ENCODE measurements at places on chromosomes 1 and 21. TPM values are rescaled to one million over a fixed set of nuclear protein-coding genes. Genes with fewer than 3 reads are reported as not detected.

DNA sequence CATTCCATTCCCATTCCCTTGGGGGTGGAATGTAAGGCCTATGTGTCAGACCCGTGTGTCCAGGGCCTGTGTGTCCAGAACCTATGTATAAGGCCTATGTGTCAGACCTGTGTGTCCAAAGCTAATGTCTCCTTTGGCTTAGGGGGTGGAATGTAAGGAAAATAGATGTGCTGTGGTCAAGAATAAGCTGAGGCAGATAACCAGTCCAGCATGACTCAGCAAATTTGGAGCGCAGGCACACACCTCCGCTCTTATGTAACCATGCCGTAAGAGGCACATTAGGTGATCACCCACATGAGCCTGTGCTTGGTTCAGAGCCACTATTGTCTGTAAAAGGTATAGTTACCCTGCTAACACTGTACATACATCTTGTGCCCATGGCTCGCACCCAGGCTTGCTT, 150.8 kb upstream of the SGIP1 start:
- no peak for DNase-seq

DNA sequence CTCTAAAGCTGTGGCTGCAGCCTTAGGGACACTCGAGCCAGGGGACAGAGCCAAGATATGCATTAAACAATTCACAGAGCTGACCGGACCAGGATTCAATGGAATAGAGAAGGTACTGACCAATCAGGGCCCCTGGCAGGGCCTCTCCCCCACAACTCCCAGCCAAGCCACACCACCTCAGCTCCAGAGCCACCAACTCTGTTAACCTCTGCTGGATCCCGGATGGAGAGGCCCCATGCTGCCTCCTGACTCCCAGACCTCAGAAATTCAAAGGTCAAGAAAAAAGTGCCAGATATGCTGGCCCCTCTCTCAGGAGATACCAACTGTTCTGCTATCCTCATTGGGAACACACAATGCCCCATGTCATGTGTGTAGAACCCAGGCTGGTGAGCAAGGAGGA, 62.1 kb downstream of the CD46 start:
- DNase-seq, result no peak

- no peak for DNase-seq
Measured at GRCh38 chr1:27058966-27059669, 46.5 kb upstream of the TENT5B start.

DNA sequence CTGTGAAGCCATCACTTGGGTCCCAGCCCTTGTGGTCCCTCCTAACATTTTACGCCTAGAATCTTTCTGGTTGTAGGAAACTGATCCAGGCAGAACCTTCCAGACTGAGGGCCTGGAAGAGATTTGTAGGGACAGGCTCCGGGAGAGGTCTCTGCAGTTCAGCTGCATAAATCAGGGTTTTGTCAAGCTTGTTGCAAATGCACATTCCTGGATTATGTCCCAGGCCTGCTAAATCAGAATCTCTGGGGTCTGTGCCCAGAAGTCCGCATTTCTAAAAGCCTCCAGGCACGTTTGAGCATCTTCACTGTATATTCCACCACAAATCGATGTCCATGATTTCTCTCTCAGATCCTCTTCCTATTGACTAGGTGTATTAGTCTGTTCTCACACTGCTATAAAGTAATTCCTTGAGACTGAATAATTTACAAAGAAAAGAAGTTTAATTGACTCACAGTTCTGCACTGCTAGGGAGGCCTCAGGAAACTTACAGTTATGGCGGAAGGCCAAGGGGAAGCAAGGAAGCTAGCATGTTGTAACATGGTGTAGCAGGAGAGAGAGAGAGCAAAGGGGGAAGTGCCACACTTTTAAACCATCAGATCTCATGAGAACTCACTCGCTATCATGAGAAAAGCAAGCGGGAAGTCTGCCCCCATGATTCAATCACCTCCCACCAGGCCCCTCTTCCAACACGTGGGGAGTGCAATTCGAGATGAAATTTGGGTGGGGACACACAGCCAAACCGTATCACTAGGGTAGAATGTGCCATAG, 1.2 kb upstream of the FHAD1 start:
- no peak for DNase-seq

DNA sequence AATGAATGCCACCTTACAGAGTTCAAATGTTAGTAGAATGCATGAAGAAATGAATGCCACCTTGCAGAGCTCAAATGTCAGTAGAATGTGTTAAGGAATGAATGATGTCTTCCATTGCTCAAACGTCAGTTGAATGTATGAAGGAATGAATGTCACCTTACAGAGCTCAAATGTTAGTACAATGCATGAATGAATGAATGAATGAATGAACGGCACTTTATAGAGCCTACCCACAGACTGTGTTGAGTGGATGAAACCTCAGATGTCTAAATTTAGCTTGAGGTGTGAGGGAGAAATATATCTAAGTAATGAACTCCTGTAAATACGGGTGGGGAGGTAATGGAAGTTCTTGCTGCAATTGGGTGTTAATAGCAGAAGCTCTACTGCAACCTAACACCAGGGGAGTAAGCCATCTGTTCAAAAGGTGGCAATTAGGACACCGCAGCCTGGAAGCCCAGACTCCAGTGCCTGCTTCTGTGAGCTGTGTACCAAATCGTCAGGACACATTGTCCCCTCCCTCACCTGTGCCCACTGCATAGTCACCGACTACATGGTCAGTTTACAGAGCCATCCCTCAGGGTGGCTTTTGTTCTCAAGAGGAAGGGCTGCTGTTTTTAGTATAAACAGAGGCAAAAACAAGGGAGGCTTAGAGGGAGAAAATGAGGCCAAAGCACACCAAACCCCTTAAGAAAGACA, 26.7 kb downstream of the SUSD4 start:
- no peak for DNase-seq

DNA sequence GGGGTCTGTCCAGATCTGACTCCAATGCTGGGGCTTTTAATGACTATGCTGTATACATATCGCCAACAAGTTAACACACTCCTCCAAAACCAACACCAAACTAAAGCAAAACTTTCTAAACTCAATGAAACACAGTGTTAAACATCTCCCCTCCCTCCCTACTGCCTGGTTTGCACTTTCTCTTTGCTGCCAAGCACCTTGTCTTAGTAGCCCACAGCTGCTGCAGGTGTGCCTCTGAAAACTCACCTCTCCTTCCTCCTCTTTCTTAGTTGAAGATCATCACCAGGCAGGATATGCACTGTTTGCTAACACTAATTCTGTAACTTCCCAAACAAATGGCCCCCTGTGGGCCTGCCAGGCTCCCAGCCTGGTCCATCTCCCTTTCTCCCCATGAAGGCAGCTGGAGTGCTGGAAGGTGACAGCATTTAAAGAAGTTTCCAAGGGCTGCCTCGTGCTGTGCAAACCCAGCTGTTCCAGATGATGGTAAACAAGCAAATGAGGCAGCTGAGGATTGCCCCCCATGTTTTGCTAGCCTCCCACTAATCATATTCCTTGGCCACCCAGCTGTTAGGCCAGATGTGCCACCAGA, 213.7 kb downstream of the ASTN1 start:
- no peak for DNase-seq

DNA sequence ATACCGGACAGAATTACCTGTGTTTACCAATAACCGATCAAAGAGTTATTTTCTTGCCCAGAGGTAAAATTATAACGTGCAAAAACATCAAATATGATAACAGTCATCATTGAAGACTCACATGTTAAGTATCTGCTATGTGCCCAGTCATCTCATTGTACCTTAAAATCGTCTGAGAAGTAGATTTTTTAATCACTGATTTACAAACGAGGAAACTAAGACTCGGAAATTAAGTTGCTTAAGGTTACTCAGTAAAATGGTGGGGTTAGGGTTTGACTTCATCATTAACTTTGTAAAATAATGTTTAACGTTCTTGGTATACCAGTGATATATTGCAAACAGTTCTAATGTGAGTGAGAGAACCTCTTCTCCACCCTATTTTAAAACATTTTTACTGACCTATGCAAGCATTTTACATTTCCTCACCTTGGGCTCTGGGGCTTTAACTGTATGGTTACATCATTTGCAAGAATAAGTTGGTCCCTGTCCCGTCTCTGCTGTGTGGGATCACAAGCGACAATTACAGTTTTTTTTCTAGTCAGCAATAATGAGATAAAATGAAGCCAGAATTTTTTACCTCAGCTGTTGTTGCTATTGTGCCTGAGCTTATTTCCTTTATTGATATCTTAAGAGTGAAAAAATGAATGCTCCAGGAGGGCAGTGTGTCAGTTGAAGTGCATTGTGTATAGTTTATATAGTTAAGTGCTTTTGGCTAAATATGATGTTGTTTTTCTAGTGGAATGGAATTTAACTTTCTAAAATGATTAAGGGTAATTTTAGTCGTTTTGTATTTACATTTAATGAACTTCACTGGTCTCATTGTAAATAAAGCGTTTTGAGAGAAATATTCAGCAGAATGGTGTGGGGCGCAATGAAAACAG, 2.7 kb downstream of the RPRD2 start:
- DNase-seq, result no peak

DNA sequence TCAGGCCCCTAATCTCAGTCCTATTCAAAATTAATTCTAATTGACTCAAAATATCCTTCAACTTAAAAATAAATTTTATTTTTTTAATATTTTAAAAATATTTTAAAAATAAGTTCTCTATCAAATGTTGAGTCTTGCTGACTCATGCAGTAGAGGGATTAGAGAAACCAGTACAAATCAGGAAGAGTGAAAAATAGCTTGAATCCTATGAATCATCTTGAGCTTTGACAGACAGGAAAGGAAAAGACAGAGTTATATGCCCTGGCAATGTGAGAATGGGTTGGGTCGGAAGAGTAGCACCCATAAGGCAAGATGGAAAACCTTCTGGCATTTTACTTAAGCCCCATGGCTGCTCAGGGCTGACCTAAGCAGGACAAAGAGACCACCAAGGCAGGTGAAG, 346.6 kb upstream of the RUNX1 start:
- no peak for DNase-seq

DNA sequence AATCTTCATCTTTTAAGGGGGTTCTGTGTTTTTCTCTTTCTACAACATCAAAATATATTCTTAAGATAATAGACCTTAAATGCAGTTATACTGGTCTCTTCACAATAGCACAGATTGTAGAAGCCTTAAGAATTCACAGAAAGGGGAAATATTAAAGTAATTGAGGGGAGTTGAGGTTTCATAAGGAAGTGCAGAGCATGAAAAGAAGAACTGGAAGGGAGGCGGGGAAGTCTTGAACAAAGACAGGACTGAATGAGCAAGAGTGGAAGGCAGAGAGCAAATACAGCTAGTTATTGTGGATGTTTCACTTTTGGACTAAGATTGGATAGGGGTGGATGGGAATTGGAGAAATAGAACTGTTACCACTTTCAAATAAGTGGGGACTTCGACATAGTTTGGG, 67.7 kb downstream of the PTGER3 start:
- DNase-seq, result no peak

DNA sequence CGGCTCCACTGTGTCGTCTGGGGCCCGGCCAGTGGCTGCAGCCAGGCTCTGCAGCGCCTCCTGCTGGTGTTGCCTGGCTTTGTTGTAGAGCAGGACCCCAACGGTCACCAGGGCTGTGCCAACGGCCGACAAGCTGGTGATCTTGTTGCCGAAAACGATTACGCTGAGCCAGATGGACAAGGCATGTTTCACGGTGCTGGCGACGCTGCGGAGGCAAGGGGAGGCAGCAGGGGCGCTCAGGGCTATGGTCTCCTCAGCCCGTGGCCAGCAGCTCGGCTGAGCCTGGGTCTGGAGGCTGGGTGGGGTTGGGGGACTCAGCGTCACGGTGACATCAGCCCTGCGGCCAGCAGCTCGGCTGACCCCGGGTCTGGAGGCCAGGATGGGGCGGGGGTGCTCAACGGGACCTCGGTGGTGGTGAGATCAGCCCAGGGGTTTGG, 7.0 kb upstream of the CDK11B start:
- DNase-seq, result peak; percentile 73

DNA sequence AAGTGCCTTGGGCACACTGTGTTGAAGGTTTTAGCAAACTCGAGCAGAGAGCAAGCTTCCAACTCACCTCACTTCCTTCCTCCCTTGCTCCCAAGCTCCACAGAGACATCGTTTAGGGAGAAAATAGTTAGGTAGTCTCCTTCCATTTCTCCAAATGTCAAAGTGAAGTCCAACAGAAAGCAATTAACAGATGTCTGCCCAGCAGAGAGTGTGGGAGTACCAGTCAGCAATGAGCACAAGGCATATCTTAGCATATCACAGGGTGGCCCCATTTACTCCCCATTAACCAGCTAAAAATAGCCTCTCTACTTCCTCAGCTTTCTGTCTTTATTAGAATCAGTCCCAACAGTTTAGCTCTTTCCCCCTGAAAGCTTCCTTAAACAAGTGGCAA, 334.2 kb upstream of the CAMK1G start:
- no peak for DNase-seq

KRTAP11-1 gene
- total RNA-seq, result not detected

- DNase-seq, result peak; percentile 25
Measured at GRCh38 chr21:42097860-42098454, 26.8 kb downstream of the UMODL1 start.

WDR4 gene
- 14.3 TPM for total RNA-seq

All from endothelial cell (in vitro differentiated cells).